ENCODE measurements at places on chromosomes 6 and 20. TPM values are rescaled to one million over a fixed set of nuclear protein-coding genes. Genes with fewer than 3 reads are reported as not detected.
A peak's percentile ranks its signal among the peaks of the same experiment; 100 is the strongest.

GRCh38 chr6:144447472-144447871 is 162.3 kb downstream of the UTRN start:
- H3K36me3 ChIP-seq, result peaks cover 43% of the 10 kb centered on the region
- no peaks in the 10 kb centered on the region for H3K4me1 ChIP-seq
- no peak overlapping the region for H3K27ac ChIP-seq
- no peak for DNase-seq

GRCh38 chr20:33570743-33571142 is 80.8 kb downstream of the CBFA2T2 start:
- no peak for DNase-seq
- H3K4me3 ChIP-seq, result no peak overlapping the region
- H3K4me1 ChIP-seq, result peaks cover 4% of the 10 kb centered on the region
- no peaks in the 10 kb centered on the region for H3K27me3 ChIP-seq
- H3K27ac ChIP-seq, result no peak overlapping the region

- H3K36me3 ChIP-seq, result no peaks in the 10 kb centered on the region
- no peaks in the 10 kb centered on the region for H3K27me3 ChIP-seq
- H3K4me1 ChIP-seq, result no peaks in the 10 kb centered on the region
- no peak overlapping the region for H3K27ac ChIP-seq
- H3K4me3 ChIP-seq, result no peak overlapping the region
Measured at GRCh38 chr6:94902974-94903628, 674.2 kb upstream of the MANEA start.

DNA sequence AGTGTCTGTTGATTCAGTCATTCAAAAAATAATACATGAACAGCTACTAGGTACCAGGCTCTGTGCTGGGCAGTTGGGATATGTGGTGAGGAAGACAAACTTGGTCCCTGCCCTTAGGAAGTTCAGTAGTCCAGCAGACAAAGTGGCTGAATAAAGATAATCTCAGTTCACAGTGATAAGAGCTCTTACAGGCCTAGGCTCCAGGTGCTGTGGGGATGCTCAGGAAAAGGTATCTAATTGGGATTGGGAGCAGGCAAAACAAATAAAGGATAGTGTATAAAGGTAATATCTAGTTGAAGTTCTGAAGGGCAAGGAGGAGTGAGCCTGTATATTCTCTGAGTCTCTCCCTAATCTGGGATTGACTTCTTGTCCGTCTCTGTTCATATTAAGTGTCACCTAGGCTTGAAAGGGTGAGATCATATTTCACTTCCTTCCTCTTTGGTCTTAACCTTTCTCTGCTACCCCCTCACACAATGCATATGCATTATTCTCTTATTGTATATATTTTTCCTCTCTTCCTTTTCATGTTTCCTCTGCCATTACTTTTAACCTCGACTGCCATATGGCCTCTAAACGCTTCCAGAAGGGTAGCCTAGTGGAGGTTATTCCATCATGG is 13.5 kb downstream of the PTPN1 start:
- DNase-seq, result no peak
- no peaks in the 10 kb centered on the region for H3K27me3 ChIP-seq
- H3K36me3 ChIP-seq, result no peaks in the 10 kb centered on the region
- no peak overlapping the region for H3K27ac ChIP-seq

DNA sequence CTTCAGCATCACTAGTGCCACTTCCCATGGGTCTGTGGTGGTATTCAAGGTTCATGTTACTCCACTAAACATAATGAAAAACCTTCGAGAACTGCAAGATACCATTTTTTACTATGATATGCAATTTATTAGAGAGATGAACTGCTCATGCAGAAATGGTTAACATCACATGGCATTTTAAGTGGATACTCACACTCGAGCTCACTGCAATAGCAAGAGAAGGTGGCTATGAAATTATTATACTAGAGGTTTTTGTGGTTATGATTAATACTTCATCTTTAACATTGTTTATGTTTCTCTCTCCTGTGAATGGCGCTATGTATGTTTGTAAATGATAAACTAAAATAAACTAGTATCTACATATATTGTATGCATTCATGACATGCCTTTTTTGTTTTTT is 35.1 kb downstream of the SCAF8 start:
- peaks cover 42% of the 10 kb centered on the region for H3K4me1 ChIP-seq
- no peaks in the 10 kb centered on the region for H3K27me3 ChIP-seq
- no peak for DNase-seq
- H3K36me3 ChIP-seq, result no peaks in the 10 kb centered on the region
- no peak overlapping the region for H3K4me3 ChIP-seq

- DNase-seq, result peak; percentile 94
- H3K27me3 ChIP-seq, result peaks cover 13% of the 10 kb centered on the region
- peaks cover 32% of the 10 kb centered on the region for H3K4me1 ChIP-seq
- peak within 1 kb of the TSS; percentile 89 for H3K27ac ChIP-seq
- H3K4me3 ChIP-seq, result peak within 1 kb of the TSS; percentile 59
- no peaks in the 10 kb centered on the region for H3K36me3 ChIP-seq
Measured at GRCh38 chr6:138107078-138107751, at the start of gene PERP. TSS of gene PERP (minus strand) at chr6:138107419. CDS start at chr6:138107340, 79 bp downstream.

DNA sequence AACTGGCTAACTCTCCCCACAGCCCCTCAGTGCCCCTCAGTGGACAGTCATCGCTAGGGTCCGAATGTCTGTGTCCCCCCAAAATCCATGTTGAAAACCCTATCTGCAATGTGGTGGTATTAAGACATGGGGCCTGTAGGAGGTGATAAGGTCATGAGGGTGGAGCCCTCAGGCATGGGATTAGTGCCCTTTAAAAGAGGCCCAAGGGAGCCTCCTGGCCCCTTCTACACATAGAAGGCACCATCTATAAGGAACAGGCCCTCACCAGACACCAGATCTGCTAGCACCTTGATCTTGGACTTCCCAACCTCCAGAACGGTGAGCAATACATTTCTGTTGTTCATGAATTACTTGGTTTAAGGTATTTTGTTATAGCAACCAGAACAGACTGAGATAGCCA is 6.7 kb upstream of the TRAF3IP2 start:
- no peak overlapping the region for H3K27ac ChIP-seq
- H3K36me3 ChIP-seq, result no peaks in the 10 kb centered on the region
- peaks cover 16% of the 10 kb centered on the region for H3K4me1 ChIP-seq
- no peaks in the 10 kb centered on the region for H3K27me3 ChIP-seq
- no peak overlapping the region for H3K4me3 ChIP-seq
- no peak for DNase-seq

DNA sequence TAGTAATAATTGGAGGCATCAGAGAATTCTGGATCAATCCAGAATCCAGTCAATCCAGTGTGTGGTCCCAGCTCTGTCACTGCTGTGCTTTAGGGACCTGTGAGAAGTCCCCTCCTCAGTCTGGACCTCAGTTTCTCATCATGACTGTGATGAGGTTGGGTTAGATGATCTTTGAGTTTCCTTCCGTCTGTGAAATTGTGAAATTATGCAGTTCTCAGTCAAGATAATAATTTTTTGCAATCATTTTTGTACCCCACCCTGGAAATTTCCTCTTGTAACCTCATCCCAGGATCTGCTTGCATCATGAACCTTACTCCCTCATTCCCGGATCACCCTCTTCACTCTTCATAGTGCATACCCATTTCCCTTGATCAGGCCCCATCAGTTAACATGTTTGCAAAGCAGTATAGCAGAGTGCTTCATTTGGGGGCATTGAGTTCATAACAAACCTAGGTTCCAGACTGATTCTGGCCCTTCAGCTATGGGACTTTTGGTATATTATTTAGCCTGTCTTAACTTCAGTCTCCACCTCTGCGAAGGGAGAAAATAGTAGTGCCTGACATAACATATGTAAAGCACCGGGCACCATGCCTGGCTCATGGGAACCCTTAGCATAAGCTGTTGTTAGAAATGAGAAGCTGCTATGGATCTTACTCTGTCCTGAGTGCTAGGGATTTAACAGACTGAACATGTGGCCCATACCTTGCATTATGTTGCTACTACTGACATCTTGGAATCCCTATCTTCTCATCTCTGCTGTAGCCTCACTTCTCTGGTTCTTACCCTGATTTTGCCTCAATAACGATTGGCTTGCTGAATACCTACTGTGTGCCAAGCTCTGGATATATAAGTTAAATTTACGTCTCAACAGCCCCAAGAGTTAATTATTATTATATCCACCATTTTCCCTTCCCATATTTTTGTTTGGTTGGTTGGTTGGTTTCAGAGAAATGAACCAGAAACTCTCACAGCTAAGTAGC is 1.3 kb downstream of the ZNF76 start:
- peak overlapping the region; percentile 94 for H3K27ac ChIP-seq
- DNase-seq, result no peak
- peaks cover 13% of the 10 kb centered on the region for H3K4me1 ChIP-seq
- no peaks in the 10 kb centered on the region for H3K36me3 ChIP-seq

Gene GABRR1
- not detected for total RNA-seq

Gene HLA-DRA
- total RNA-seq, result 202 TPM

Gene TRIM40
- total RNA-seq, result not detected

Data from upper lobe of left lung (tissue), 6 donors.